ENCODE measurements at places on chromosomes 2 and 18.

GRCh38 chr18:50724751-50725151, 95.1 kb downstream of the MRO start:
- DNase-seq, result no peak

DNA sequence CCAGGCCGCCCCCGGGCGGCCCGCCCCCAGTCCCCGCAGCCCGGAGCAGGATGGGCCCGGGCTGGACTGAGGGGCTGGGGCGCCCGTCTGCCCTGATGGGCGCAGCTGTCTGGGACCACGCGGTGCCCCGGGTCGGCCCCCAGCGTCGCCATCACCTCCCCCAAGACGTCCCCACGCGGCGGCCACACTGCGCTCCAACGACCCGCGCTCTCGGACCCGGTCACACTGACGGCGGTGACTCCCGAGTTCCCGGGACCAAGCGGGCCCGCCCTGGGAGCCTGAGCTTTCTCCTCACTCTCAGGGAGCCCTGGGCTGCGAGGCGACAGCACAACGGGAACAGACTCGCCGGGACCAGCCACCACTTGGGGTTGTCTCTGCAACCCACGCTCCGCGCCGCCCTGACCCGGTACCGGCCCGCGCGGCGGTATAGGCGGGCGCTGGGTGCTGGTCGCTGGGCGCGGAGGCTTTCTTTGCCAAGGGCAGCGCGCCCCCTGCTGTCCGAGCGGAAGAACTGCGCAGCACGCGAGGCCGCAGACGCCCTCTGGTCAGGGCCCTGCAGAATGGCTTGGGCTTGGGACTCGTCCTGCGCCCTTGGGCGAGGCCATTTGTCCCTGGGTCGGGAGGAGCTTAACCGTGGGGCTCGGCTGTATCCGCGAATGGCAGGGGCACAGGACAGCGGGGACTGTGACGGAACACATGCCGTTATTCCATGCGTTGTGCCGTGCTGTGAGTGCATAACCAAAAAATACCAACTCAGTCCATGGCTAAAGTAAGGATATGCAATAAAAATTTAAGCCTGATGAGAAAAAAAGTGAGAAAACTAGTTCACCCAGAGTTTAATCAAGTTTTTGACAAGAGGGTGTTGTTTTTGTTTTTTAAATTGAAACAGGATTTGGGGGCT, 54.8 kb upstream of the ANKRD62 start:
- DNase-seq, result peak; percentile 91

- no peak for DNase-seq
Measured at GRCh38 chr2:165572151-165572550, 102.7 kb downstream of the CSRNP3 start.

DNA sequence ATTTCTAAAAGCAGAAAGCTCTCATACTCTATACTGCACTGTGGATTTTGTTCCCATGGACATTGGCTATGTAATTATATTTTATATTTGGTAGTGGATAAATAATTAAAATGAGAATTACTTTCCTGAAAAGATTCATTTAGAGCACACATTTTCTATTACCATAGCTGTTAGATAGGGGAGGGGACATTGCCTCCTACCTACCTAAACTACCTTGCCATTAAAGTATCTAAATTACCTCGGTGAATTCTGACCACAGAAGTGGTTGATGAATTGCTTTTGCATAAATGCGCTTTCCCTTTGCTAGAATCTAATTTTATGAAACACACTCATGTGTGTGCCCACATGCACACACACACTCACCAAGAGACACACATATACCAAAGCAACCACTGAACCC, 329.1 kb downstream of the MTX2 start:
- no peak for DNase-seq

DNA sequence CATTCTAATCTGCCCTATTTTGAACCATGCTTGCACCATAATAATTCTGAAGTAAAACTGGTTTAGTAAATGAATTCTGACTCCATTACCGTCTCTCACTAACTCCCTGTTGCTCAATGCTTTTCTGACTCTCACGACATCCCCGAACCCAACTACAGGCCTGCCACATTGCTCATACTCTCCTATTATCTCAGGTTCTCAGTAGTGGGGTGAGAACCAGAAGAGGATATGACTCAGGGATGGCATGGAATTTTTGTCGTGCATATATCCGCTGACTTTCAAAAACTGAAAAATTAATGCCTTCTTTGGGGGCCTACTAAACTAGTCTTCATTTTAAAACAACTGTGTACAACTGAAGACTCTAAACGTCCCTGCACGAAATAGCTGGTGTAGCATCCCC, 34.3 kb downstream of the NETO1 start:
- DNase-seq, result no peak

GRCh38 chr2:81247648-81248047, 943.1 kb upstream of the LRRTM1 start:
- no peak for DNase-seq

GRCh38 chr2:140986456-140986855, 1144.4 kb downstream of the LRP1B start:
- no peak for DNase-seq

DNA sequence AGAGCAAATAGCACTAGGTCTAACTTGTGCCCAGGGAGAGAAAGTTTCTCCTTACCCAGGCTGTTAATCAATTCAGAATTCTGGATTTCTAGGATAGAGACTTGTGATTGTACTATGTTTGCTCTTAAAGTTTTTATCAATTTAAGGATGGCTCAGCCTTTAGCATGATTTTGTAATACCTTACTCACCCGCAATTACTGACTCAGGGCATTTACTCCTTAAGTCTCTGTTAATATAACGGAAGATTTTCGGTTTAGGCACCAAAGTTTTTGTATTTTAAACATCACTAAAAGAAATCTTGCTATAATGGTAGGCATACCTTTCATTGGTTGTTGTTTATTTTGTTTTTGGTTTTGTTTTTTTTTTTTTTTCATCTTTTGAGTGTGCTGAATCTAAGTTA, 358.2 kb downstream of the RBM43 start:
- DNase-seq, result no peak

- no peak for DNase-seq
Measured at GRCh38 chr2:39688181-39688580, 22.5 kb downstream of the TMEM178A start.

DNA sequence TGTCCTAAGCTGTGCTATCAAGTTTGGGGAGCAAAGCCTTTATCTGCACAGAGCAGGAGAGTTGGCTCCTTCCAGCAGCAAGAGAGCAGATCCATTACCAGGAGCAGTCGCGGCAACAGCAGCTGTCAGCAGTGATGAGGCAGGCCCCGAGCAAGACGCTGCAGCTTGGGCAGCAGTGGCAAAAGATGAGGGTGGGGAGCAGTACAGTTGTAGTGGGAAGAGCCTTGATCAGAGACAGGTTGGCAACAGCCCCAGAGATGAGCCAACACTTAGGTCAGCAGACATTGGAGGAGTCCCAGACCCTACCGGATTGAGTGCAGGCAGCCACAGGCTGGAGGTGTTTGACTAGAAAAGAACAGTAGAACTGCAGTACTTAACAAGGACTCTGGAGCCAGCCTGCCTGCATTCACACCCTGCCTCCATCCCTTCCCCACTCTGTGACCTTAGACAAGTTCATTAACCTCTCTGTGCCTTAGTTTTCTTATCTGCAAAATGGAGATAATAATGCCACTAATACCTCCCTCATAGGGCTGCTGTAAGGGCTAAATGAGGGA, 117.1 kb upstream of the SERTAD2 start:
- DNase-seq, result peak; percentile 69

- no peak for DNase-seq
Measured at GRCh38 chr2:221243771-221244170, 328.3 kb downstream of the EPHA4 start.

- peak; percentile 4 for DNase-seq
Measured at GRCh38 chr2:71609441-71609840, 156.1 kb downstream of the DYSF start.

DNA sequence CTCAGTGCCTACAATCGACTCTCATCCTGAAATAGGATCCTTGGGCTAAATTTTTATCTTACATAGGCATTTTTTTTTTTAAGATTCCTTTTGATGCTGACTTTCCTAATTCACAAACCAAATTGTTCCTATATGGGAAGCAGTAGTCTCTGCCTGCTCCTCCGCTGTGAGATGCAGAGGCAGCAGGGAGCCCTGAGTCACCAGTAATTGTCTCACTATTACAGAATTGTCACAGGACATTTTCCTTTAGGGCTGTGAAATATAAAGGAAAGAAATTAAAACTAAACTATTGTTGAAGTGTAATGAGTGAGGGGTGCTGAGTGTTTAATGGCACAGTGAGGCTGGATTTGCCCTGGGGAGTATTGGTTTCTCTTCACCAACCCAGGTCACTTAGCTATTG, 63.8 kb downstream of the MYO3B start:
- no peak for DNase-seq

DNA sequence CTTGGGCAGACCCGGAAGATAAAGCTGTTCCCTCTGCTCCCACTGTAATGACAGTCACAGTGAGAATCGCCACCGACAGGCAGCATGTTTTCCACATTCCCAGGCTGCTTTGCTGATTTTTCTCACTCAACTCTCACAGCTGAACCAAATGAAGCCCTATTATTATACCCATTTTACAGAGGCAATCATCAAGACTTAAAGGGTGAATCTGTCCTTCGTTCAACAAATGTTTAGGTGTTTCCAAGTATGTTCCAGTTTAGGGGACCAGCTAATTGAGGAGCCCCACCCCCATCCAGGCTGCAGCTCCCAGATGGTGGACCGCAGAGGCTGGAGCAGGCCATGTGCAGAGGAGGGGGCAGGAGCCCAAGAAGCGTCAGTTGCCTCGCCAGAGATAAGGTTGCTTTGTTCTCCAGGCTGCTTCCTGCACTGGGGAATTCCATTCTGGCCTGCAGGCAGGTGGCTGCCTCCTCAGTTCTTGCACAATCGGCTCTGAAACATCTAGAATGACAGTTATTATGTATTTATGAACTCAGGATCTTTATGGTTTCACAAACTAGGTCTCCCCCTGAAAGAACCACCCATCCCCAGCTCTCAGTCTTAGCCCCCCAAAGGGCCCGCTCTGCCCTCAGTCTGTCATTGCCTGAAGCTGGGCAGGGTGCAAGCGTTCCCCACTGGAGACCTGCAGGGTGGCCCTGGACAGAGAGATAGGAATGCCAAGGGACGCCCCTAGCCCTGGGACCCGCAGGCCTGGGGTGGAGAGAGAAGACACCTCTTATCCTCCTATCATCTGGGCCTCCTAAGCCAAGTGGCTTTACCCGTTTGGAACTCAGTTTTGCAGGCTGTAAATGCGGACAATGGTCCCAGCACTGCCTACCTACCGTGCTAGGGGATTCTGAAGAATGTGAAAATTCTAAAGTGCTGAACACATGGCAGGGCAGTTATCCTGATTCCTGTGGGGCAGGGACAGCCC, 49.1 kb upstream of the MYCN start:
- DNase-seq, result no peak

DNA sequence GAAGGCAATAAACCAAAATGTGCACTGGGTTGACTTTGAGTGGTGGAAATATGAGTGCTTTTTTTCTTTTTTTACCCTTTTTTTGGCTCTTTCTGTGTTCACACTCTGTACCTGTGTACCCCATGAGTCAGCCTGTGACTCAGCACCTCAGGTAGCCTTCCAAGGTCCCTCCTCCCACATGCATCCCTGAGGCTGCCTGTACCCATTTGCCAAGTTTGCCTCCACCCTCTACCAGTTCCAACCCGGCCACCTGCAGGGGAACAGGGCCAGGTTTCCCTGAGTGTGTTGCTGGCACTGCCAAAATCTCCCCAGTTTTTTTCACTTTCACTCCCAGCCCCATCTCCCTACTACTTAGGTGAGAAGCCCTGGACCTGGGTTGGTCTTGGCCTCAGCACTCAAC, 14.0 kb downstream of the CXCR1 start:
- no peak for DNase-seq

GRCh38 chr2:40719414-40719813, 267.5 kb upstream of the SLC8A1 start:
- no peak for DNase-seq

DNA sequence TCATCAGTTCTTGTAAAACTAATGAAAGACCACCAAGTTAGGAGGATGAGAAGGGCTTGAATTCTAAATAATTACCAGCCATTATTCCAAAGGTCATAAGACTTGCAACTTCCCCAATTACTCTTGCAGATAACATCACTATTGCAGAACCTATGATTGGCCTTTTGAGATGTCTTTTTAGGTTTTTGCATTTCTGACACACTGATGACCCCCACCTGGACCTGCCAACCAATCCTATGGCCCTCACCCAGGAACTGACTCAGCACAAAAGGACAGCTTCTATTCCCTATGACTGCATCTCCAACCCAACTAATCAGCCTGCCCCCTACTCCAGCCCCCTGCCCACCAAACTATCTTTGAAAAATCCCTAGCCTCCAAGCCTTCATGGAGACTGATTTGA, 111.5 kb upstream of the COPS8 start:
- DNase-seq, result no peak

DNA sequence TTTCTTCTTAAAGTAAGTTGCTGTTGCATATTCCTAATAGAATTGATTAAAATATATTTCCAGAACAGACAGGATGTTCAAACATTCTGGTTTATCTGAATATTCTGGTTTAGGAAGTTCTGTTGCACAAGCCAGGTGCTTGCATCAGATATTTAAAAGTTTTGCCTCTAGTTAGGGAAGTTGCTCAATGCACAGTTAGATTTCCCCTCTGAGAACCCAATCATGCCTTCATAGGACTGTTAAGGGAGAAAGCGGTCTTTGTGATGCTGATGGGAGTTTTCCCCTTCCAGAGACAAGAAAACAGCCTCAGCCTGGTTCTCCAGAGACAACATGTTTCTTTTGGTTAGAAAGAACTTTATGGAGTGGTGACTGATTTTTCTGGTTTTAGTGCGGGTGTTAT, 65.6 kb upstream of the REV1 start:
- no peak for DNase-seq

- no peak for DNase-seq
Measured at GRCh38 chr2:208489687-208490086, 83.1 kb downstream of the PTH2R start.

DNA sequence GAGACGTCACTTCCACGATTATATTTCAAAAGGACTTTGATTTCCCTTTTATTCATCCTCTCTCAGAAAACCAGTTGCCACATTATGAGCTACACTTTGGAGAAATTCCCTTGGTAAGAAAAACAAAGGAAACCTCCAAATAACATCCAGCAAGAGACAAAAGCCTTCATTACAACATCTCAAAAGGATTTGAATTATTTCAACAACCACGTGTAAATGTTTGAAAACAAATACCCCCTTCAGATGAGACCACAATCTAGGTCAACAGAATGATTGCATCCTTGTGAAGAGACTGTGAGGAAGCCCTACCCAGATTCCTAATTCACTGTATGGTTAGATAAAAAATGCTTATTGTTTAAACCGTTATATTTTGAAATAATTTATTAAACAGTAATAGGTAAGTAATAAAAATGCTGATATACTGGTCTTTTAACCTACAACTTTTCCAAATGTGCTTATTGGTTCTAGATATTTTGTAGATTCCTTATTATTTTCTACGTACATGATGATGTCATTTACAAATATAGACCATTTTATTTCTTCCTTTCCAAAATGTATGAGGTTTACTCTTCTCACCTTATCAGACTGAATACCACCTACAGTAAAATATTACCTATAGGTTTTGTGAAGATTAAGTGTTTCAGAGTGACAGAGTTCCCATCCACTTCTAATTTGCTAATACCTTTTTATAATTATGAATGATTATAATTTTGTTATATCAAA, 922.7 kb upstream of the CHAC2 start:
- DNase-seq, result no peak

Measured in psoas muscle (tissue), 8 donors.